Left cardiac atrium (tissue), 4 donors: ENCODE measurements at places on chromosomes 6 and 20. TPM values are rescaled to one million over a fixed set of nuclear protein-coding genes. Genes with fewer than 3 reads are reported as not detected.

DNA sequence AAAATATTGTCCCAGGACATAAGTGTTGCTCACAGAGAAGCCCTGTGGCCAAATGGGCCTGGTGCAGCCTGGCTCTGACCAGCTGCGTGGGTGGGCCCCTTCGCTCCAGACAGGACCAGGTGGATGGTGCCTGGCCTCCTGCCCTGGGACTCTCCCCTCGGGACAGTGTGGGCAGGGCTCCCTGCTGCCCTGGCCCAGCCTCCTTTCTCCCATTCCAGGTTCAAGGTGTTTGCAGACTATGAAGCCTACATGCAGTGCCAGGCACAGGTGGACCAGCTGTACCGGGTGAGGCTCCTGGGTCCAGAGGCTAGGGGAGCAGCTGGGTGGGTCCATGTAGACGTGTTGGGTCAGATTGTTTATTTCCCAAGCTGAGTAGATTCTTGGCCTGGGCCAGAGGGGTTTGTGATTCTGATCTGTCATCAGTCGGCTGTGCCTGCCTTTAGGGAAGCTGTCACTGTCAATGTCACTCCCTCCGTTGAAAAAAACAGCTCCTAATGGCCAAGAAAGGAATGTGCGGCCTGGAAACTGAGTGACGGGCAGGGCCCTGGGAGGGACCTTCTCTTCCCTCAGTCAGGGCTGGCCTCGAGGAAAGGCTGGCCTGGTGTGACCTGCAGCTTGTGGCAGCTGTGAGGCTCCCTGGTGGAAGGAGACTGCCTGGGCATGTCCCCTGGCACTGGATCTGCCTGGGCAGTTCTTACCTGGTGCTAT is 47.7 kb downstream of the PYGB start:
- peak; percentile 64 for DNase-seq

DNA sequence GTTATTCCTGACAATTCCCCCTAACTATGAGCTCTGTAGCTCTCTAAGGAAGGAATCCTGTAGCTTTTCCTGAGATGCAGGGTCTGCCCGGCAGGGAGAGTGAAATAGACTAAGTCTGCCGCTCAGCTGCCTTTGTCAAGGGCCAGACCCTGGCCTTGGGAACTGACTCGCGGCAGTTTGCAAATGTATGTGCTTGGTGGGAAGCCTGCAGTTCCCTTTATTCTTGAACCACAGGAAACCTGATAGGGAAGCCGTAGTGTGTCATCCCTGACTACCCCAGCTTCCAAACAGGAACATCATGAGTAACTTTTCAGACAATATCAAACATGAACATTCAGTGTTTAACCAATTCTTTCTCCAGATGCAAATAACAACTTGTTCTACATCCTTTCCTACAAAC is 78.7 kb upstream of the IFNGR1 start:
- no peak for DNase-seq

DNA sequence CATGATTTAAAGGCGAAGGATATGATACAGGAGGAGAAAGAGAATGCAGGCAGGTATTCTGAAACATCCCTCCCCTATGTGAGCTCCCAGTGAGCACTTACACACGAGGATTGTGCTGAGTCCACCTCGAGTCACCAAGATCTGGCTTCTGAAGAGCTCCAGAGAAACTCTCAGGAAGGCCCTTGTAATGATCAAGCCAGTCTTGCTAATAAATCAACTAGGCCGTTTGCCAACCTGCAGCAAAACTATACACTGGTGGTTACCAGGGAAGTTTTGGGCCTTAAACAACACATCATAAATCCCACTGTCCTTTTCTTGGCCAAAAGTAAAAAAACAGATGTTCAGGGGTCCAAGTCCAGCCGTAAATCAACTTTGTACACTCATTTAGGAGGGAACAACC is 79.2 kb downstream of the STXBP5 start:
- no peak for DNase-seq

CD93 gene
- 46.3 TPM for total RNA-seq

DNA sequence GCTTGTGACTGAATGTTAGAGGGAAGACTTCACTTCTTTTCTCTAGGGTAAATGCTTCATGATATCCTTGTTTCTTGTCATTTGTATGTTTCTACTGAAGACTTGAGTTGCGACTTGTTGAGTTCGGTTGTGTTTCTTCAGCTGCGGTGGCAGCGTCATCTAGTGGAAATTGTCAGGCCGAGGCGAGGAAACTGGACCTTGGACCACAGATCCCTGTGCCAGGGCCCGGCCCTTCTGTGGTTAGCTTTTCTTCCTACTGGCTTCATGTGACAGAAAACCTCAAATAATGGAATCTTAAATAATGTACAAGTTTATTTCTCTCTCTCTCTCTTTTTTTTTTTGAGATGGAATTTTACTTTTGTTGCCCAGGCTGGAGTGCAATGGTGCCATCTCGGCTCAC is 12.4 kb downstream of the MTHFD1L start:
- DNase-seq = no peak

DNA sequence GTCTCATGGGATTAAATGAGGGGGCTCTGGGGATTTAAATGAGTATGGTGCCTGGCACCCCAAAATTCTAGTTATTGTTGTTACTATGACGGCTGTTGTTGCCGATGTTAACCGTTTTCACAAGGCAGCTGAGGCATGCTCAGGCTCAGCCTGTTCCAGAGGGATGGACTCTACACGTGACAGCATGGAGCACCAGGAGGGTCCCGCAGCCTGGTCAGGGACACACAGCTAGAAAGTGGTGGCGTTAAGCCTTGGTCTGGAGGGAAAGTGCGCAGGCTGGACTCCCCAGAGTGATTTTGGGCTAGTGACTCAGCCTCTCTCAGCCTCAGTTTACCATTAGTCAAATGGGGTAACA is 7.0 kb downstream of the FAM110A start:
- DNase-seq = no peak

- no peak for DNase-seq
Measured at GRCh38 chr6:149225370-149225769, 92.1 kb upstream of the TAB2 start.

SLC35D3 gene
- total RNA-seq = not detected

- DNase-seq = no peak
Measured at GRCh38 chr20:25073544-25073943, 8.4 kb downstream of the VSX1 start.

DAAM2 gene
- 15.8 TPM for total RNA-seq

IRAK1BP1 gene
- 2.5 TPM for total RNA-seq

DNA sequence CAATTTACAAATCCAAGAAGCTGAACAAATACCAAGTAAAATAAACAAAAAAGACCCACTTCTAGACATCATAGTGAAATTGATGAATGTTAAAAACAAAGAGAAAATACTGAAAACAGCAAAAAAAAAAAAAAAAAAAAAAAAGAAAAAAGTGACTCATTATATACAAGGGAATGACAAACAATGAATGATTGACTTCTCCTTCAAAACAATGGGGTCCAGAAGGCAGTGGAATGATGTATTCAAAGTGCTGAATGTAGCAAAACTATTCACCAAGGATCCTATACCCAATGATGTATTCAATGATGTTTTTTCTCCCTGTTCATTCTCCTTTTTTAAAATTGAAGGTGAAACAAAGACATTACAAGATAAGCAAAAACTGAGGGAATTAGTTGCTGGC is 650.0 kb downstream of the UTRN start:
- DNase-seq = no peak
